T-cell (primary cell): ENCODE measurements at places on chromosomes 3 and 15. TPM values are rescaled to one million over a fixed set of nuclear protein-coding genes. Genes with fewer than 3 reads are reported as not detected.

GRCh38 chr15:79513940-79514339 lies 81.8 kb downstream of the MINAR1 start:
- no peak for DNase-seq

DNA sequence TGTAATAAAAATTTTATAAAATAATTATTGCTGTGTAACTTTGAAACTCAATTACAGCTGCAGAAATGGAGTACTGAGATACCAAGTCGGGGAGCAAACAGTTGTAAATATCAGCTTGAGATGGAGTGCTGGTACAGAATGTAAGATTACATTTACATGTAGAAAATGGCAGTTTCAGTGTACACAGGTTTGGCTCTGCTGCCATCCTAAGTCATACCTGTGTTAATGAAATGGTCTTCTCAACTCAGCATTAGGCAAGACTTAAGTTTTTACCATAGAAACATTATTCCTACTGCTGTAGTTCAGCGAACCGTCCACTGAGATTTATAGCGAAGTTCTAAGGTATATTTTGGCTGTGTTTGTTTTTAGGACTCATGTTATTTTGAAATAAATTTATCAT lies 110.1 kb upstream of the TBL1XR1 start:
- no peak for DNase-seq

DNA sequence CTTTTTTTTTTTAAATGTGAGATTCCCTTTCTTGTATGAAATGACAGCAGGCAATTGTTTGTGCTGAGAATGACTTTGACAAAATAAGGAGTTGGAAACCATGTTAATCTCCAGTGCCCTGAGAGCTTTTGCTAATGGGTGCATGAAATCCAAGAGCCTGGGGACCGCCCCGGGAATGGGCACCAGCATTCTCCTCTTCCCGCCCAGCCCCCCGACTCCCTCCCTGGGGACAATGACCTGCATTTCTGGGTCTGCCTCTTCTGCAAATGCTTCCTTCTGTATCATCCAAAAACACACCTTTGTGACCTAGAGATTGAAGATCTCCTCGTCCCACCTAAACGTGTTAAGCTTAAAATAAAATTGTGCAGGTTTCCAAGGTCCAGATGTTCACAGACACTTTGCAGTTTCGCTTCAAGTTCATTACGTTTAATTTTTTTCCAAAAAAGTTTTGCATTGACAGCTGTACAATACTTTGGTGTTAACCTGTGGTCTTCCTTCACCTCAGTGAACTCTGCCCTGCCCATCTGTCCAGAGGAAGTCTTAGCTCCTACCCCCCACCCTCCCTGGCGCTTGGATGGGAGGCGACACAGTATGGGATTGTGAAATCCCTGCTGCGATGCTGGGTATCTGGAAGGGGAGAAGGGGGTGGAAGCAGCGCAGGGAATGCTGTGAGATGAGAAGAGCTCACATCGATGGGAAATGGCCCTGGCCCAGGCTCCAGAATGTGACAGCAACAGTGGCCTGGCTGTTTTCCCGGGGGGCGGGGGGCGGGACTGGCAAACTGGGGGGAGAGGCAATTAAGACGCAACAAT lies 50.1 kb downstream of the TLE3 start:
- no peak for DNase-seq

DNA sequence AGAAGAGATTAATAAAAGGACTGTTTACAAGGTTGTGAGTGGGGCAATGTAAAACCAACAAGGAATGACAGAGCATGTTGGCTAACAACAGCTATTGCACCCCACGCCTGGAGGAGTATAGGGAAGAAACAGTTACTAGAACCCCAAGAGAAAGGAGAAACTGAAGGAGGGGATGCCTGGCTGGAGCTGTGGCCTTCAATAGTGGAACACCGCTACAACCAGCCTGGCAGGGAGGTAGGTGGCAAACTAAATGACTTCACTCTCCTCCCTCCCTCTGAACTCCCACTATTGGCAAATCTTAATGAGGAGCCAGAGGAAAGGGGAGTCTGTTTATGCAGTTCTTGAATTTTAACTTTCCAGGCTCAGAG lies 7.2 kb upstream of the CD47 start:
- DNase-seq, result no peak

- no peak for DNase-seq
These were observed 36.5 kb downstream of the ATOSA start for GRCh38 chr15:52642386-52643361.

DNA sequence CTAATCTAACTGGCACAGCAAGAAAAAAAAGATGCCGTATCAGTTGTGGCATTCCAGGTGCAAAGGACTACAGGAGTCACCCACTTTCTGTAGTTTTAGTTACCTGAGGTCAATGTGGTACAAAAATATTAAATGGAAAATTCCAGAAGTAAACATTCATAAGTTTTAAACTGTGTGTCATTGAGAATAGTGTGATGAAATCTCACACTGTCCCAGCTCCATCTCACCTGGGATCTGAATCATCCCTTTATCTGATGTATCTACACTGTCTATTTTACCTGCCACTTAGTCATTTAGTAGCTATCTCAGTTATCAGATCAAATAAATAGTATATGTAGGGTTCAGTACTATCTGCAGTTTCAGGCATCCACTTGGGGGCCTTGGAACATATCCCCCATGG lies 26.7 kb downstream of the GBE1 start:
- no peak for DNase-seq

- no peak for DNase-seq
These were observed 1.2 kb downstream of the MB21D2 start for GRCh38 chr3:192916371-192917027.

DNA sequence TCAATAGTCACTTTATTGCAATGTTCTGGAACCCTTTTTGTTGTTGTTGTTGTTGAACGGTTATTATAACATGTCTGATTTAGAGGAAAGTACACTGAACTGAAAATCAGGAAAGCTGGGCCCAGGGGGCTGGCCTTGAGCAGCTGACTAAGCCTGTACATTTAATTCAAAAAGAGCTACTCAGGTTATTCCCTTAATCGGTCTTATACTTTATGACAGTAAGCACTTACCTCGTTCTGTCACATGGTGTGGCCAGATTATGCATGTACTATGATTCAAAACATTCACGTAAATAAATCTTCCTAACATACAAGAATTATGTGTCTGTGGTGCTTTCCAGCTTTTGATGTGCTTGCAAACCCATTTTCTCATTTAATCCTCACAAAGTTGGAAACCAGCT lies 382.5 kb upstream of the TPRG1 start:
- DNase-seq, result no peak

DNA sequence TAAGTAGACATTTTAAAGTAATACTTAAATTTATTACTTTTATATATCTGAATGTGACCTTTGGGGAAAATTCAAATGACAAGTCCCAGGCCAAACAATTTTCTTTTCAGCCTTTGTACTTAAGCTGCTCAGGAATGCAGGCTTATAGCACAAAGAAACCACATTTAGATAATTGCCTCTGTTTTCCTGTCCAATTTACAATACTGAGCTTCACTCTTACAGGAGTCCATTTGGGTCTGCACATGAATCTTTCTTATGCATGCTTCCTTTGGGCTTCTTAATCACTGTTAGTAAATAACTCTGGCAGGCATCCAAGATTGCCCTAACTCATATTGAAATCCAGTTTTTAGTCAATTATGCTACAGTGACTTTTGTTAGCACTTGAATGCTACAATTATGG lies 459.4 kb upstream of the TGFBR2 start:
- DNase-seq, result no peak

DNA sequence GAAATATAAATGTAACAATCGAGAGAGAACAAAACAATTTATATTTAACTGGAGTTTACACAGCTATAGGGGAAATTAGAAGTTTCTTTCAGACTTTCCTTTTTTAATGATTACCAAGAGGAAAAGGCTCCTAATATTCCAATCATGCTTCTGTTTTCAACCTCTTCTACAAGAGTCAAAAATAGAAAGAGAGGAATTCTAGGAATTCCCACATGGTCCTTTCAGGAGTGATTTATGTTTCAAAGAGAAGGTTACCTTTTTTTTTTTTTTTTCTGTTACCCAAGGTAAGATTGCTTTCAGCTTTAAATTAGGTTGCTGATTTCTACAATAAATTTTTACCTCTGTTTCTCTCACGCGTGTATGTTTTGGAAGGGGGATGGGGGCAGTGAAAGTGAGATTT lies 355.3 kb upstream of the DCBLD2 start:
- DNase-seq, result no peak

GHRL gene
- total RNA-seq, result 0.29 TPM

LRRC49 gene
- 0.16 TPM for total RNA-seq

LRRIQ4 gene
- total RNA-seq, result not detected
